ENCODE measurements at places on chromosomes 1 and 21. TPM values are rescaled to one million over a fixed set of nuclear protein-coding genes. Genes with fewer than 3 reads are reported as not detected.

Gene DAB1
- 0.40 TPM for total RNA-seq

Gene OR10K2
- not detected for total RNA-seq

Gene PROK1
- 0.12 TPM for total RNA-seq

Gene RAP1GAP
- 53.5 TPM for total RNA-seq

Gene ZNF670
- 0.74 TPM for total RNA-seq

Gene CCDC185
- total RNA-seq: not detected

Gene ACOT7
- 7.6 TPM for total RNA-seq

Gene KRTAP13-4
- total RNA-seq: not detected

Gene FAAH
- total RNA-seq: 23.6 TPM

DNA sequence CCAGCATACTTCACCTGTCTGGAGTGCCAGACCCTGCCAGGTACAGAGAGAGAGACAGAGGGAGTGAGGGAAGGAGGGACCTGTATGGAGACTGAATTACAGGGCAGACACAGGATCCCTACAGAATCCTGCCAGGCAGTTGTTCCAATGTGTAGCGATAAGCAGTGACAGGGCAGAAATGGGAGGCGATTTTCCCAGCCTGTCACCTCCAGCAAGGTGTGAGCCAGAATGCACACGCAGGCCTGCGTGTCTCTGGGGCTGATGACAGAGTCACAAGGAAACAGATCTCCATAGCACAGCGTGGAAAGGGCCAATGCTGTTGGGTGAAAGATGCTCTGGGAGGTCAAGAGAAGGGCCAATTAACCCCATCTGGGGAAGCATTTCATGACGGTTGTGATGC, 111.3 kb downstream of the HIVEP3 start:
- DNase-seq: no peak

DNA sequence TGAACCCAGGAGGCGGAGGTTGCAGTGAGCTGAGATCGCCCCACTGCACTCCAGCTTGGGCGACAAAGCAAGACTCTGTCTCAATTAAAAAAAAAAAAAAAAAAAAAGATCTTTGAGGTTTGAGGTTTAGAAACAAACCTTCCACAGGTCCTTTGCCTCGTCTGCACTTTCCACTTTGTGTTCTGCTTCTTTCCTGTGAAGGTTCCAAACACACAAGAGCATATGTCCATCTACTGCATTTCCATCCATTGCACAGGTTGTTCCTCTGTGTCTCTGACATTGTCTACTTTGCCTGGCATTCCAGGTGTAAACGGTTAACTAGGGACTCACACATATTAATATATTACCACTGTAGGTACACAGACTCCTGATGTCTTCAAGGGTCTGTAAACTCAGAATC, 40.1 kb downstream of the DSTYK start:
- DNase-seq: no peak

DNA sequence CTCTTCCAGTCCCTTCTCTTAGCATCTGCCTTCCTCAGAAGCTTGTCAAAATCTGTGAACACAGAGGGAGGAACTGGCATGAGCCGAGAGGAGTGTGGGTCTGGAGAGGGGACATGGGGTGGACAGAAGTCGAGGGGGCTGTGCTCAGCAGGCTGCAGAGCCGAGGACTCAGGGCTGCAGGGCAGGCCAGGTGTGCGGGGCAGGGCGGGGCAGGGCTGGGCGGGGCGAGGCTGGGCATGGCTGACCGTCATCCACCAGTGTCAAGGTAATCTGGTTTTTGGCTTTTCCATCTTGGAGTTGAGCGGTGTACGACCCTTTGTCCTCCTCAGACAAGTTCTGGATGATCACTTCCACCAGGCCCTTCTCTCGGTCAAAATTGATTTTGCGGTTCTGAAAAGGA, 44.0 kb downstream of the MYOM3 start:
- DNase-seq: no peak

DNA sequence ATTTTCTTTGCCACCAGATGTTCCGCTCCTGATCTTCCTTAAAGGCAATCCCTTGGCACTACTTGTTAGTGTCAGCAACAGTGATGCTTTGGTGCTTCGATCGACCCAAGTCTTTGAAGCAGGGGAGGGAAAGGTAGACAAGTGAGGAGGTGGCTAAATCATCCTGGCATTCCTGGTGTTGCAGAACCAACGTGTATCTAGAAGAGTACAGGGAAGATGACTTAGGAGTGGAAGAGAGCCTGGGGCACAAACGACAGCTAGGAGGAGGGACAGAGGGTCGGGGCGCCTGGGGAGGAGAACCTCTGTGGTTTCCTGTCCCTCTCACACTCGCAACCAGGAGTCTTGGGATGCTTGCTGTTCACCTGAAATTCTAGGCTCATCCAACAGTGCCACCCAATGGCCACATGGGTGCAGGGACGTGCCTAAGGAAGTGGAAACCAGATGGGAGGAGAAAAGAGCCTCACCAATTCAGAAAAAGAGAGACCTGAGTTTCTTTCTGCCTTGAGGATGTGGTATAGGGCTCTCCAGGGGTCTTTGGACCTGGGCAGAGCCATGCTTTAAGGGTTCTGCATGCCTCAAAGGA, 9.5 kb upstream of the KCNA2 start:
- peak; percentile 77 for DNase-seq

DNA sequence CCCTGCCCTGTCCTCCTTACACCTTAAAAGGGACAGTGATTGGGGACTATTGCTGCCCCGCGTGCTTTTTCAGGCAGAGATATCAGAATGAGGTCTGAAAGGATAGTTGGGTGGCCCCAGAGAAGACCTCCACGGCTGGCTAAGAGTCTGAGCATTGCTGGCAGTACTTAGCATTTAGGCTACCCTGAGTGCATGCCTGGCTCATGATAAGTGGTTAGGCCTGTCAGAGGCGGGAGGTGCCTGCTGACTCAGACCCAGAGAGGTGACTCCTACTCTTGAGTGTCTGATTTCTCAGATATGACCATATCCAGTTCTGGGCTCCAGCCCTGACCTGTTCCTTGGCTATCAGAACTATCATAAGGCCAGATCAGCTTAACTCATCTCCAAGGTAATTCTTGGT, 213.7 kb downstream of the PBX1 start:
- peak; percentile 66 for DNase-seq

DNA sequence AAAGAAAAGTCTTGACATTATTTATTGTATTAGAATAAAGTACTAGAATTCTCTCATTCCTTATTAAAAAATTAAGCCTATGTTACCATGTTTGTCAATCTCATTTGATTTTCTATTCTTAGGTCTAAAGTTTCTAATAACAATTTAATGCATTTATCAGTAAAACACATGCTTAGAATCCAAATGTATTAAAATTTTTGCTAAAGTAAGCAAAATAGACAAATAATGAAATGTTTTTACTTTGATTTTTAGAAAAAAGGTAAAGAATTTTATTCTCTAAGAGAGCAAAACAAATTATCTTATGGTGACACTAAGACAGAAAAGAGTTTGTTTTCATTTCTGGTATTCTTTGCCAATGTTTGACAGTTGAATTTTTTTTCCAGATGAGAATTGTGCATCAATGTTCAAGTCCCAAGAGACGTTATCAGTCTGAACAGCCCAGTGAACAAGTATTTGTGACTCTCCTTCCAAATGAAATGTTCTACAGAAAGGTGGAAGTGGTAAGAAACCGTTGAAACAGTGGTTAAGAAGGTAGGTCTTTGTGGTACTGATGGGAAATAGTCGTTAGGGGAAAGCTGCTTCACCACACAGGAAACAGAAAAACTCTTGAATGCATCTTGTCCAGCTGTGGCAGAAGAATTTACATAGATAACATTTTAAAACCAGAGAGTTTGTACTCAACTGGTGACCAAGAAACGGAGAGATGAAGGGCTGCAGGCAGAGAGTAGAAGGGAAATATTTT, 402.5 kb downstream of the PTPRC start:
- DNase-seq: no peak

GRCh38 chr1:204495078-204495753, 611 bp upstream of the PIK3C2B start:
- DNase-seq: no peak

- DNase-seq: no peak
These were observed 29.1 kb downstream of the SLC2A1 start for GRCh38 chr1:42929434-42930177.

- DNase-seq: no peak
These were observed 1.9 kb upstream of the SLFNL1 start for GRCh38 chr1:41023279-41023990.

DNA sequence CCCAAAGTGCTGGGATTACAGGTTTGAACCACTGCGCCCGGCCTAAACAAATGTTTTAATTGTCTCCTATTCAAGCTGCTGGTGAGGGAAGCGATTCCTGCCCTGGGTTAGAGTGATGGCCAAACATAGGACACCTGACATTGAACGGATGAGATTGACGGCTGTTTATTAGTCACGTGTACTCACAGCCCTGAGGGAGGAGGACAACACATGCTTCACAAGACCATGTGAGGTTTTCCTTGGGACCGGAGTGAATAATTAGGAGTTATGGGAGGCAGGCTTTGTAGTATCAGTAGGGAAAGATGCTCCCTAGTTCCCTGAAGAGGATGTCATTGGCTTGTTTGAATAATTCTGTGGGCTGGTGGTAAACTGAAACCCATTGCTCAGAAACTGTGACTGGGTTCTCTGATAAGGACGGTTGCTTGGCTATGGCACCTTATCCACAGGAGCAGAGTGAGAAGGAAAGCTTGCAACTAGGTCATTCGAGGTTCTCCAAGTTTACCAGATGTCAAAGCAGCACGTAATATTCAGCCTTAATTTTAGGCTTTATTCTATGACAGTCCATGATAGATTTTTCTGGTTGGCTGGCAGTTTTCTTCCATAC, 245.8 kb downstream of the PLA2G4A start:
- DNase-seq: no peak

- no peak for DNase-seq
These were observed 3.7 kb downstream of the PEAR1 start for GRCh38 chr1:156897078-156897825.

DNA sequence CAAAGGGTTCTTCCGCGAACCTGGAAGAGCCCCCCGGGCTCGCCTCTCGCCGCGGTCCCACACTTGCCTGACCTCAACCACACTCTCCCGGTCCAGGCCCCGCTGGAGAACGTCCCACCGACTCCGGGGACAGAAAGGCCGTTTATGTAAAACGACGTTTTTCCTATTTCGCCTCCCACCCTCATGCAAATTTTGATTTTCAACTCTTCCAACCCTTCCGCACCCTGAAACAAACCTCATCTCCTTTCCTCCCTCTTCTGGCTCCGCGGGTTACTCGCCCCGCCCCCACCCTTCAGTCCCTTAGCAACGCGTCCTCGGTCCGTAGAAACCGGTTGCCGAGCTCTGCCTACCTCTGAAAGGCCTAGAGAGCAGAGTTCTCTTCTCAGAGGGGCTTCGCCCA, at the start of gene C1orf141:
Gene C1orf141 (minus strand): TSS at position 276 of the 400 bp plus-strand sequence. CDS start 7,730 bp downstream, outside the sequence.
- DNase-seq: peak; percentile 31

DNA sequence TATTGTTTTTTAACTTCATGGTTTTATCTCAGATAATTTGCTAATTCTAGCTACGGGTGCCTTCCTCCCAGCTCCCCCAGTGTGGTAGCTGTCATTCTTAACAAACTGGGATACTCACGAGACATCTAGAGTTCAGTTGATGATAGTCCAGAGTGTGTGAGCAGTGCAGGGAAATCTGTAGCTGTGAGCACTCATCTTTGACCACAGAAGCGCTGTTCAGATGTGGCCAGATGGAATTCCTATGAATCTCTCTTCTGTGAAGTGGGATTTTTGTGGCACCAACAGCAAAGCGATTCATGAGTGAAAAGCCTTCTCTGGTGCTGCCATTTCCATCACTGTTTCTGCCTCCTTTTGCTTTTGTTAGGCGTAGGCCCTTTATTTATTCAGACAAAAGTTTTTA, 125.1 kb downstream of the NFIA start:
- no peak for DNase-seq

DNA sequence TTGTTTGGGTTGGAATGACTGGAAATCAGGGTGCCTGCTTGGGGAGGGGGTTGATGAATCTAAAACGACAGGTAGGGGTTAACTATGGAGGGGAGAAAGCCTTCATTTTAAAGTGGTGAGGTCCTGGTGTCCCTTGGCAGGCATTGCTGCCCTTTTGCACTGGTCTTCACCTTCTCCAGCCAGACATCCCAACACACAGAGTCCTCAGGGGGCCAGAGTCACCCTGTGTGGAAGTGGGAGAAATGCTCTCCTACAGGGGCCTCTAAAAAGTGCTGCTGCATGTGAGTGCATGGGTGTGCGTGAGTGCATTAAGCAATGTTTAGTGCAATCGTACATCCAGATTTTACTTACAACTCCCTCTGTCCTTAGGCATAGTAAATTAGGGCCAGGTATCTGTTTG, 39.0 kb downstream of the TEX35 start:
- no peak for DNase-seq

DNA sequence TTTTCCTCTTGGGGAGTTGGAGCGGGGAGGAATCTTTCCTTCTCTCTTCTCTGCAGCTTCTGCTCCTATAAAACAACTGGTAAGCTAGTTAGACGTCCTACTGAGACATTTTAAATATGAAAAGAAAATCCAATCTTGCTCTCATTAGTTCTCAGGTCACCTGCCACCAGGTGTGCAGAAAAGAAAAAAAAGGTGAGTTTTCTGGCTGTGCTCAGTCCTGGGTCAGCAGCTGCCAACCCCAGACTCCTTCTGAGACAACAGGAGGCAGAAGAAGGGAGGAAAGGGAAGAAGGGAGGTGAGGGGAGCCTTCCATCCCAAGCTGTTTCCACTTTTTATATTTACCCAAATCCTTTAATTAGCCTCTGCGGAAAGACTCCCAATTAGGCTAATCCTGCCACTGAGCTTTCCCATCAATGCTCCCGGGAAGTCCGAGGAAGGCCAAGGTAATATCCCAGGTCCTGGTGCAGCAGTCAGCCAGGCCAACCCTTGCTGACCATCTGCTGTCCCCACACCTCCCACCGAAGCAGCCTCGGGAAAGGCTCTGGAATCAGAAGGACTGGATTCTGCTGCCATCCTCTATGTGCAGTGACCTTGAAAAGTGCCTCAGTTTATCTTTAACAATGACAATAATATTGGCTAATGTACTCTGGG, 33.4 kb downstream of the GLIS1 start:
- DNase-seq: no peak

GRCh38 chr1:186566140-186566855, 105.4 kb upstream of the PDC start:
- DNase-seq: no peak

DNA sequence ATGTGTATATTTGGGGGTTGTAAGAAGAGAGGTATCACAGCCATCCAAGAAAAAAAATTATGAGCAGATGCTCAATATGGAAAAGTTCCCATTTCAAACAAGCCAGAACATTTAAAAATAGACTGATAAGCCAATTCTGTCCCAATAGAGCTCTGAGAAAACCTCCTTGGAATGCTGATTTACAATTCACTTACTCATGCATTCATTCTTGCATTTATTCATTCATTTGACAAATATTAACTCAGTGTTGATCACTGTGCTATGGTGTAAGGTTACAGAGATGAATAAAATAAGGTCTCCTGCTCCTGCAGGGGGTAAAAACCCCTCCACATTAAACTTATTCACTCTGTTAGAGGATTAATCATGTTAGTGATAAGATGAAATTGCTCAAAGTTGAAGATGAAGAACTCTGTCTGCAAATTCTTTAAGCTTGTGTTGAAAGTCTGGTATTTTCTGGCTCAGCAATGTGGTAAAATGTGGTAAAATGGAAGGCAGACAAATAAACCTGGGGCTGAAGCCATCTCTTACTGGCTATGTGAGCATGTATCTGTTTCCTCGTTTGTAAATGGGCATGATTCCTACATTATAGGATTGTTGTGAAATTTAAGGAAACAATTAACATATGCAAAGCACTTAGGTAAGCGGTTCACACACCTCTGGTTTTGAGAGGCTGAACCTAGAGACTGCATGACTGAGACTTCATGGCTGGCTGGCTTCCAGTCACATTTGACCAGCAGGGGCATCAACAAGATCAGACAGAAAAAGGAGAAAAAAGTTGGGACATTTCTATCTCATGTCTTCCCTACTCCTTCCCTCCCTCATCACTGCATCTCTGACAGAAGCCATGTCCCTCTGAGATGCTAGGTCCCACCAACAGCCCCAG, 45.0 kb upstream of the DAB1 start:
- DNase-seq: no peak

GRCh38 chr1:112444269-112444668, 48.3 kb downstream of the CTTNBP2NL start:
- no peak for DNase-seq

Measured in pancreas (tissue), 10 donors.